ENCODE measurements at places on chromosomes 16 and 17.

DNA sequence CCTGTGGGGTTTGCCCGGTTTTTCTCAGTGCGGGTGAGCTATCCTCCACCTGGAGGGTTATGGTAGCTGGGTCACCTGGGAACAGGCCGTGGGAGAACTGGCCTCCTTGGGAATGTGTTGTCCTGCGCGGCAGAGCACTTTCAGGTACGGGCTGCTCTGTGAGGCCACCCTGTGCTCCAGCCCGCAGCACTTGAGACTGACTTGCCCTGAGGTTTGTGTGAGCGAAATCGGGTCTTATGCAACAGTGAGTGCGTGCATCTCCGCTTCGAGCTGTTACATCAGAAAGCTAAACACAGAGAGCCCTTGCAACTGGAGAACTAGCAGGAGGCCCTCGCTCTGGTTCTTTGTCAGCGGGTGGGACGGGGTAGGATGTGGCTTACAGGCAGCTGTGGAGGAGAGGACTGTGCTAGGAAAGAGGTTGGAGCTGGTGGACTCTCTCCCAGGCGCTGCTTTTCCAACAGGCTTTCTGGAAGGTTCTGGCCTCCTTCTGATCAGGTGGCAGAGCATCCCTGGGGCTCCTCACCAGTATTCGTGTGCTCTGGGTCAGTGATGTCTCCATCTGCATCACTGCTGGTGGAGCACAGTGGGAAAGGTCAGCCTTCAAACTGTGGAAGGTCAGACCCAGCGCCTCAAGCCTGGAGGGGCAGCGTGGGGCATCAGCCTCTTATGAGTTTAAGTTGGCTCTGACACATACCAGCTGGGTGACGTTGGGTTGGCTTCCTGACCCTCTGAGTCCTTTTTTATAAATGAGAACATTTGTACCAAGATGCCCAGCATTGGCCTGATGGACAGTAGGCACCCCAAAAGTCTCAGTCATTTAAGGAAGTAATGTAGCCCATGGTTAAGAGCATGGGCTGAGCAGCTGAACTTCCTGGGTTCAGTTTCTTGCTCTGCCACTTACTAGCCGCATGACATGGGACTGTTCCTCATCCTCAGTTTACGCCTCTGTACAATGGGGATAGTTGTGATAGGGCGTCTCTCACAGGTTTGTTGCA lies 76.3 kb downstream of the KSR1 start:
- no peak for DNase-seq

DNA sequence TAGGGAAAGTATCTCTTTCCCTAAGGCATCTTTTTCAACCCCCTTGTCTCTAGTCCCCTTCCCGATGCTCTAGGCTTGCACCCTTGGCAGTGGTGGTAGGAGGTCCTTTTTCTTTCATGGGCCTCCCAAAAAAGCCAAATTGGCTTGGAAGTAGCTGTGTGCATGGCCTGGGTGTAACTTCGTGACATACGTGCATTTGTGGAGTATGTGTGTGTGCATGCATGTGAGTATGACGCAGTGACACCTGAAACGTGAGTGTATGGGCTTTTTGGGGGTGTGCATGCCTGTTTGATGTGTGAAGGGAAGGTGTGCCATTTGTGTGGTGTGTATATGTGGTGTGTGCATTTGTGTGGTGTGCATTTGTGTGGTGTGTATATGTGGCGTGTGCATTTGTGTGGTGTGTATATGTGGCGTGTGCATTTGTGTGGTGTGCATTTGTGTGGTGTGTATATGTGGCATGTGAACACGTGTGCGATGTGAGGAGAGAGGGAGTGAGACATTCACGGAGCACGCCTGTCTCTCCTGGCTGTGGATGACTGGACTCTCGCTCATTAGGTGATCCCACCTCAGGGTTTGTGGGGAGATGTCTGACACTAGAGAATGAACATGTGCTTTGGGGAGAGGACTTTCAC lies 15.7 kb downstream of the IGFBP4 start:
- DNase-seq, result no peak

DNA sequence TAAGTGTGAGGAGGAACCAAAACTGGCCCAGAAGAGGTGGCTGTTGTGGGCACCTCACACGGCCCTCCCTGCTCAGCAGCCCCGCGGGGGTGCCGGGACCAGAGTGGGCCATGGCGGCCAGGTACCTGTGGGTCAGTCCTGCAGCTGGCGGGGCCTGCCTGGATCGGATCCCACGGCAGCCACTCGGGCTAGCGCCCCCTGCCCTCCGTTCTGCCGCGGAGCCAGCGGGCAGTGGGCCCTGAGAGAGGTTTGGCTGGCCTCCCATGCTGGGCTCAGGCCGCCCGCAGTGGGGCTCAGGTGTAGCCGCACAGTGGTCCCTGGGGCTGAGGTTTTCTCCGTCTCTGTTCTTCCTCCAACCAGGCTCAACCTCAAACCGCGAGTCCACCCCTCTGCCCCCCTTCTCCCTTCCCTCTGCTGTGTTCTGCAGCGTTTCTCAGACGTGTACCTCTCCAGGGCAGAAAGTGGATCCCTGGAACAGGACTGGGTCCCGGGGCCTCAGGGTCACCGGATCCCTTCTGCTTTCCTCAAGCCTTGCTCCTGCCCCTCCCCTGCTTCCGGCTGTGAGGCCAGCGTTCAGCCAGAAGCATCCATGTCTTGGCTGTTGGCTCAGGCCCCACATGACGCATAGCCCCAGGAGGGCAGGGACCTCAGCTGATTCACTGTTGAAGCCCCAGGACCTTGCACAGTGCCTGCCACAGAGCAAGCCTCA lies 28.6 kb upstream of the ITGA3 start:
- peak; percentile 96 for DNase-seq

GRCh38 chr16:69393898-69394849 lies 8.4 kb upstream of the TERF2 start:
- DNase-seq, result no peak

- DNase-seq, result peak; percentile 51
Observed at GRCh38 chr16:75578725-75579124, 12.5 kb downstream of the GABARAPL2 start.

- no peak for DNase-seq
Observed at GRCh38 chr16:69083306-69083941, 22.0 kb upstream of the HAS3 start.

DNA sequence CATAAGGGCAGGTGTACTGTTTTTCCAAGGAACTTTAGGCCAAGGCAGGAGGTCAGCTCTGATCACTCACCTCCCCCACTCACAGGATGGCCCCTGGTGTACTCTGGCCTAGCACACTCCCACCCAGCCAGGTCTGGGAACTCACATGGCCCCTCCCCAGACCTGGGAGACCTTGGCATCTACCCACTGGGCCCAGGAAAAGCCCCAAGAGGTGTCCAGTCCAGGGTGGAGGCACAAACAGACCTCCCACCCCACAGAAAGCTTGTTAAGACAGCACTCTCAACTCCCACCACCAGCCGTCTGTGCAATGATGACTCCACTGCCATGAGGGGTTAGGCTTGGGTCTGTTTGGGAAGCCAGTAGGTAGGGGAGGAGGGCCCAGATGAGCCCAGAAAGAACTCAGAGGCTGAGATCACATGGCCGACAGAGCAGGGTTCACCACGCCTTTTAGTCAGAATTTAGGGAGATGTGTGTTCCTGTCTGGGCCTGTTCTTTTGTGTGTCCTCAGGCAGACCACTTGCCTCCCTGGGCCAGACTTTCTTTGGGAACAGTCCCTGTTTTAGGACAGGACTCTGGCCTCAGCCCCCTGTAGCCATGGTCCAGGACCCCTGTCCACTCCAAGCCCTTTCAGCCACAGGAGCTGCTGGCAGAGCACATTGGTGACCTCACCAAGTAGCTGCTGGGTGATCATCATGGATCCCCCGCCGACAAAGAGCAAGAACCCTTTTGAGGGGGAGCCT lies 12.1 kb upstream of the CBFB start:
- DNase-seq, result no peak

- no peak for DNase-seq
Observed at GRCh38 chr16:75102595-75102994, 14.0 kb downstream of the LDHD start.

DNA sequence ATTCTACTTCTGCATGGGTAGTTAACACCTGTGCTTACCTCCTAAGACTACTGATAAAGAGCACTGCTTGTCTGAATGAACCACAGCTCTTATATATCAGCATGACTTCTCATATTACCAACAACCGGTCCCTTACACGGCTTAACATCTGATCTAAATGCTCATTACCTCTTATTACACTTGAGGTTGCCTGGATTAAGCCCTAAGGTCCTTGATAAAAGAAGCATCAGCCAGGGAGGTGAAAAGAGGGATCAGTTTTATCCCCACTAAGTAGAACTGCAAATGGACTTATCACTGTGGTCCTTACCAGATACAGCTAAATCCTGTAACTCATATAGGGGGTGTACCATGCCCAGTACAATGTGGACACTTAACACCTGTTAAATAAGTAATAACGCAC lies 8.2 kb upstream of the RSKR start:
- no peak for DNase-seq

DNA sequence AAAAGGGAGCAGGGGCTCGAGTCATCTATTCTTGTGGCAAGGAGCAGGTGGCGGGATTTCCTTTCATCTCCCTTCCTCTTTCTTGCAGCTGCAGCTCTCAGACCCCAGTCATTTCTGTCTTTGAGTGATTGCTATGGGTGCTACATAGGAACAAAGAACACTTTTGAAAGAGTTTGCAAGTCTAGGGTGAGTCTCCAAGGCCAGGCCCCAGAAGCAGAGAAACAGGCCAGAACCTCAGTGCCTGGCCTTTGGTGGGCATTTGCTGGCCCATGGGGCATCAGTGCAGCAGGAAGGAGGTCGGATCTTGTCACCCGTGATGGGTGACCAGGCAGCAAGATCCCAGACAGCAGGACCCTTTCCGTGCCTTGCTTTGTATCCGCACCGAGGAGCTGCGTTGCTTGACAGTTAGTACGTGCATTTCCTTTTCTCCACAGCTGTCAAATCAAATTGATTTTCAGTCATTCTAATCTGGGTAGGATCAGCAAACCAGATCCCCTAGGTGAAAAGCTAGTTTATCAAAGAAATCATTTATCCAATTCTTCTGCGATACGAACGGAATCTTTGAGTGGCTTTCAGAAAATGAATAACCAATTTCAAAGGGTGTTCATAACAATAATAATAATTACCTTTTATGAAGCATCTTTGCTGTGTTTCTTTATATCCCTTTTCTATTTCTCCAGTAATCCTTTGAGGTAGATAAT lies 244.6 kb upstream of the MAF start:
- no peak for DNase-seq

- DNase-seq, result no peak
Observed at GRCh38 chr16:80447241-80447640, 93.6 kb upstream of the DYNLRB2 start.

- no peak for DNase-seq
Observed at GRCh38 chr16:88939245-88939971, 37.6 kb downstream of the CBFA2T3 start.

DNA sequence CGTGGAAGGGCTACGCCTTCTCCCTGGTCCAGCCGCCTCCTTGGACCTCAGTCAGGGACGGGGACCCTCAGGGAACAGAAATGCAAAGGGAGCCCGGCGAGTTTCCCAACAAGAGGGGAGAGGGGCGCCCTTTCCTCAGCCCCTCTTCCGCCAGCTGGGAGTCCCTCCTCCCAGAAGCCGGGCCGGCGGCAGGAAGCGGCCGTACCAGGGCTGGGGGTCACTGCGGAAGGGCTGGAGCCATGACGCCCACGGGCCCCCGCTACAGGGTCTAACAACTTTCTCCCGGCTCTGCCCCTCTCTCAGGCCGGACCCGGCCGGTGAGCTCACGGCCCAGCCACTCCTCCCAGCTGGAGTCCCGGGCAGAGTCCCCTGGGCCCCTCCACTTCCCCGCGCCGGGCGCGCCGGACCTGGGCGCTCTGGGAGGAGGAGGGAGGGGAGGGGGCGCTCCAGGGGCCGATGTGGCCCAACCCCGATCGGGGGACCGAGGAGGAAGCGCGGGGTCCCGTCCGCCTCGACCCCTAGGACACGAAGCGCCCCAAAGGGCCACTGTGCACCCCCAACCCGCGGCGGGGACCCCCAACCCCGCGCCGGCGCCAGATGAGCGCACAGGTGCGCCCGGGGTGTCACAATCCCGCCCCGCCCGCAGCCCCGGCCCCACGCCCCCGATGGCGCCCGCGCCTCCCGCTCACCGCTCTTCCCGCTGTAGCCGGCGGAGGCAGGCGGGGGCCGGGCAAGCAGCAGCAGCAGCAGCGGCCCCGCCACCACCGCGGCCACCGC lies 578 bp downstream of the PGAP6 start:
- no peak for DNase-seq

DNA sequence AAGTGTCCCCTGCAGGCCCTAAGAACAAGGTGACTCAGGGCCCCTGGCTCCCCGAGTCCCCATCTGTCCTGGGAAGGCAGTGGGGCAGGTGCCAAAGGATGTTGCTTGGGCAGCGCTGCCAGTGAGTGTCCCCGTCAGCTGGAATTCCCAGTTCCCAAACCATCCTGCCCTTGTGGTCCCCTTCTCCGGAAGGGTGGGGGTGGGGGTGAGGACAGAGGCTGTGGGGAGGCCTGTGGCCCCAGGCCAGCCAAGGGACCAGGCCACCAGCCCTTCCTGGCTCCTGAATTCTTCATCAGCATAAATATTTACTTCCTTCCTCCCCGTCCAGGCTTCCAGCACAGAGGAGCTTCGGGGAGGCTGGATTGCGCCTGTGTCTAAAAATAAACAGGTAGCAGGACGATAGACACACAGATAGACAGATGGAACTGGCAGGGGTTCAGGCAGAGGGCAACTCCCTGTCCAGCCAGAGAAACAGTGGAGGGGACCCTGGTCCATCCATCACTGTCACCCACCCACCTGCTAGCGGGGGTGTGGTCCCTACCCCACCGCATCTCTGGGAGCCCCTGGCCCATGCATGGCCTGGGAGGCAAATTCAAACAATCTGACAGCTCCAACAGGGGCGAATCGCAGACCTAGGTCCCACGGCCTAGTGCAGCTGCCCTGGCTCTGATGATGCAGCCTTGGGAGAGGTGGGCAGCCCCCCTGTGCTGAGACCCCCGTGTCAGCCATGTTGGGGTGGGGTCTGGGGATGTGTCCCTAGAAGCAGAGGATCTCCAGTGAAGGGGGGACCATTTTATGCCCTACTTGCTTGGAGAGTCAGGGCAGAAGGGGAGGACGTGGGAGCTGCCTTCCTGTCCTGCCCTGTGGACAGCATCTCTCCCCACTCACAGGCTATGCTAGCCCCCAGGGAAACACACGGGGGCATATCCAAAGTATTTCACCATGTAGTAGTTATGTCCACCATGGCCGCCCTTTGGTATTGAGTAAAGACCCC lies 13.2 kb downstream of the GLIS2 start:
- no peak for DNase-seq

DNA sequence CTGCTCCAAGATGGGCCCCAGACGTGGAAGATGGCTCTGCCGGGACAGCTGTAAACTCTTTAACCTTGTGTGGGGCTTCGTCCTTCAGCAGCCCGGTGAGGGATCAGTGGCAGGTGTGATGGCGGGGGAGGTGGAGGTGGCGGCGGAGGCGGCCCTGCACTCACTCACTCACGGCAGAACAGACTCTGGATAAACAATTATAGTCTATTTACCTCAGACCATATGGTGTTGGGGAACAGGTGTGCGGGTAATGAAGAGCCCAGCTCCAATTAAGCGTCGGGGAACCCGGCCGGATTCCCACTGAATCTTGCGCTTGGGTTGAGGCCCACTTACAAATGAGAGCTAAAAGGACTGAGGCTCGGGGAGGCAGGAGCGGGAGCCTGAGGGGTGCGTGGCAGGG lies 104.3 kb upstream of the SDK2 start:
- no peak for DNase-seq

Measured in fibroblast of lung (primary cell).